ENCODE measurements at places on chromosomes 13 and 19. TPM values are rescaled to one million over a fixed set of nuclear protein-coding genes. Genes with fewer than 3 reads are reported as not detected.

Gene ZBTB45
- 16.7 TPM for total RNA-seq

DNA sequence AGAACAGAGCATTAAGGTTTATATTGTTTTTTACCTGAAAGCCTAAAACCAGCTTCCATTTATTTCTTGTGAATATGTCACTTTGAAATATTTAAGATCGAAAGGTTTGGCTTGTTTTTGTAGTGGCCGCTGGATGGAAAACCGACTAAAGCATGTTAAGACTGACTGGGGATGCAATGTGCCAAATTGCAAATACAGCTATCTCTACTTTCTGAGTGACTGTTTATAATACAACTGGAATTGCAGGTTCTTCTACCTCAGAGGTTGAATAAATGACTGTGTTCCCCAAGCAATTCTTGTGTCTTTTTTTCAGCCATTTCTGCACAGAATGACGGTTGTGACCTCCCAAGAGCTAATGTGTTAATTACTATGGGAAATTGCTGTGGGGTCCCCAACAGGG is 50.0 kb upstream of the TMTC4 start:
- no peak for DNase-seq

DNA sequence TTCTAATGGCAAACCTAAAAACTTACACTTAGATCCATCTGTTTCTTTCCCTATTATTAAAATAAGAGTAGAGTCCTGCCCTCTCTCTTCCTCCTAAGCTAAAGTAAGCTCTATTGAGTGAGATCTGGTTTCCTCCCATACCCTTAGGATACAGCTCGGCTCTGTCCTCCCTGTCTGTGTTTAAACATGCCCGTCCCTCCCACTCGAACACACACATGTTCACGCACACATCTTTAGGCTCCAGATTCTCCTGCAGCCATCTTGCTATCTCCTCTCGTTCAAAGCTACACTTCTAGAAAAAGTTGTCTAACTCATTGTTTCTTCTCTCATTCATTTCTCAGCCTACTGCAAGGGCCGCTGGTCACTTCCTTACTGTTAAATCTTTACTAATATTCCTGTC is 15.1 kb upstream of the CEBPG start:
- no peak for DNase-seq

GRCh38 chr19:32748497-32748896 is 28.9 kb downstream of the TDRD12 start:
- DNase-seq, result no peak

GRCh38 chr13:97000295-97000925 is 6.1 kb upstream of the OXGR1 start:
- no peak for DNase-seq

DNA sequence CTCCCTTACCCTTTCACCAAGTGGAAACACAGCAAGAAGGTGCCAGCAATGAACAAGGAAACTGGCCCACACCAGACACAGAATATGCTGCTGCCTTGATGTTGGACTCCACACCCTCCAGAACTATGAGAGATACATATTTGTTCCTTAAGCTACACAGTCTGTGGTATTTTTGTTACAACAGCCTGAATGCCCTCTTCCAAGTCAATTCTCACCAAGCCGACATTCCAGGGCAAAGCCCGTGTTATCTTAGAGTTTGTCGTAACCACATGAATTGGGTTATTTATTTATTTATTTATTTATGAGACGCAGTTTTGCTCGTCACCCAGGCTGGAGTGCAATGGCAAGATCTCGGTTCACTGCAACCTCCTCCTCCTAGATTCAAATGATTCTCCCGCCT is 14.9 kb downstream of the FGF21 start:
- no peak for DNase-seq

GRCh38 chr13:98200211-98200878 is 23.3 kb upstream of the RNF113B start:
- DNase-seq, result no peak

Measured in osteocyte (in vitro differentiated cells).